ENCODE measurements at places on chromosomes 5 and 9. TPM values are rescaled to one million over a fixed set of nuclear protein-coding genes. Genes with fewer than 3 reads are reported as not detected.

DNA sequence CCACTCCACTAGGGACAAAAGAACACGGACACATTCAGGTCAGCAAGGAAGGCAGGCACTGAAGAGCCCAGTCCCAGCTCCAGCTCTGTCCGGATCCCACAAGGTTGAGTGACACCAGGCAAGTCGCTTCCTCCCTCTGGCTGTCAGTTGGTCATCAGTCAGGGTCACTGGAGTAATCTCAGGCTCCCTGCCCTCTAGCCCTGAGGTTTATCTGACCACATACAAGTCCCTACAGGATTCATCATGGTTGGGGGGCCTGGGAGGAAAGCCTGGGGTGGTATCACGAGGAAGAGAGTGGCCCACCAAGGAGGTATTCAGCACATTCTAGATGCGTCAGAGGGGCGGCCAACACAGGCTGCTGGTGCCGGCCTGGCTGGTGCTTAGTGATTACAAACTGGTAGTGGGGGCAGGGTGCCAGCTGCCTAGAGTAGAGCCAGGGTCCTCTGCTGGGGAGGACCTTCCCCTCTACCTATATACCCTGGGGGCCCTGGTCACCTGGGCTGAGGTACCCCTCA lies 81.5 kb downstream of the SHB start:
- no peaks in the 10 kb centered on the region for H3K27me3 ChIP-seq
- H3K36me3 ChIP-seq = peaks cover 2% of the 10 kb centered on the region
- no peaks in the 10 kb centered on the region for H3K4me1 ChIP-seq
- DNase-seq = no peak
- H3K27ac ChIP-seq = no peak overlapping the region

DNA sequence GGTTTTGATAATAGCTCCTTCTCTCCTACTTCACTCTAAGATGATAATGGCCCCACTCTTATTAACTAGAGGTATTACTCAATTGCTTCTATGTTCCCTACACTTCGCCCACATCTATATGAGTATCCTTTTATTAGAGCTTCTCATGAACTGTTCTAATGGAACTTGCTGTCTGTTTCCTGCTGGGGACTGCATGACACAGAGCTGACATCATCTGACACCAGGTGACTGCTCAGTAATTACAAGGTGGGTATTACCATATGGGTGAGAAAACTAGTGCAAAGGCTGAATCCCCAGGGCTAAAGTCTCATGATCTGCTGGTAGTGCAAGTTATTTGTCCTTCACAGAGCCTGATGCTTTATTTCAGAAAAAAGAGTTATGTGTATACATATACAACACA lies 146.2 kb upstream of the PLCXD3 start:
- H3K4me3 ChIP-seq = no peak overlapping the region
- H3K27me3 ChIP-seq = no peaks in the 10 kb centered on the region
- H3K27ac ChIP-seq = no peak overlapping the region
- H3K4me1 ChIP-seq = no peaks in the 10 kb centered on the region
- DNase-seq = no peak
- H3K36me3 ChIP-seq = no peaks in the 10 kb centered on the region

Gene OMD
- not detected for total RNA-seq

GRCh38 chr5:147752033-147752432 lies 30.5 kb downstream of the JAKMIP2 start:
- H3K4me1 ChIP-seq = peaks cover 12% of the 10 kb centered on the region
- H3K4me3 ChIP-seq = no peak overlapping the region
- no peaks in the 10 kb centered on the region for H3K27me3 ChIP-seq
- H3K27ac ChIP-seq = no peak overlapping the region
- no peaks in the 10 kb centered on the region for H3K36me3 ChIP-seq
